ENCODE measurements at places on chromosomes 3 and 15.
A peak's percentile ranks its signal among the peaks of the same experiment; 100 is the strongest.

DNA sequence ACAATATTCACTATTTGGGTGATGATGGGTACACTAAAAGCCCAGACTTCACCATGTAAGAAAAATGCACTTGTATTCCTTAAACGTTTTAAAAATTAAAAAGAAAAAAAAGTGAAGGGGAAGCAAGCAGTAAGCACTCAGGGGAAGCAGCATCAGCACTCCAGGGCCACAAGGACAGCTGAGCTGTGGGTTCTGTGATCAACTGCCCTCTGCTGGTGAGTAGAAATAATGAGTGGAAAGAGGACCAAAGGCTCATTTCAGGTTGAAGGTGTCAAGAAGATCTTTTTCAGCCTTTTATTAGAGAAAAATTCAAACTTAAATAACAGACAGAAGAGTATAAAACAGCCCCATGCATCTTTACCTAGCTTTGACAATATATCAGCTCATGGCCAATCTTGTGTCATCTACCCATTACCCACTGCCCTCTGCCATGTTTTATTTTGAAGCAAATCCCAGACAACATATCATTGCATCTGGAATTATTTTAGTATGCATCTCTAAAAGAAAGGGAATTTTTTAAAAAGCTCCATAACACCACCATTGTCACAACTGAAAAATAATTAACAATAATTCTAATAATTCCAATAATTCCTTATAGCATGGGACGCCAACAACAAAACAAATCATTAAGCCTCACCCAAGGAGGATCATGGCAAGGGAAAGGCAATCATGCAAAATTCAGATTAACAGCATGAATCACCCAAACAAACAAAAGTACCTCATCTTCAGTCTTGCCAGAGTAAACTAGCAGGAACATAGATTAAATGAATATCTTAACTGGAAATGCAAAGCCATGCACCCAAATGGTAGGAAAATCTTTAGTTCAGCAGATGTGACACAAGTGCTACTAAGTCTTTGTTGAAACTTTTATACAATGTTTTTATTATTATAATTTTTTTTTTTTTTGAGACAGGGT lies 42.5 kb downstream of the TAMM41 start:
- peak; percentile 32 for DNase-seq

DNA sequence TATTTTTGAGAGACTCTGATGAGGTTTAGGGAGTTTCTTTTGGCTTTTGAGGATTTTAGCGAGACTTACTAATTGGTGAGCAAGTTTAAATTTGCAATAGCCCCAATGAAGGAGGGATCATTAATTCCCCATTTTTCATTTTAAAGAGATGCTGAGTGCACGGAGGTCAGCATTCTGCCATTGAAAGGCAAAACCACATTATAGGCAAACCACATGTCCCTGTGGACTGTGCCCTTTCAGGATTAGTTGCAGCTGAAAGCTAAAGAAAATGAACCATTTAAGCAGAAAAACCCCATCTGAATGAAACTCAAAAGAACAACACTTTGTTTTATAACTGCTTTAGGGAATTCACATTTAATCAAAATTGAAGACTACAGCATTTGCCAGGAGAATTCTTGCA lies 246.5 kb downstream of the PDZRN3 start:
- DNase-seq, result no peak

- DNase-seq, result no peak
These were observed 125.3 kb downstream of the MYRIP start for GRCh38 chr3:39934696-39935095.

GRCh38 chr3:98784666-98785600 lies 21.8 kb downstream of the ST3GAL6 start:
- DNase-seq, result no peak

- no peak for DNase-seq
These were observed 258.3 kb upstream of the ICE2 start for GRCh38 chr15:60737217-60737616.

DNA sequence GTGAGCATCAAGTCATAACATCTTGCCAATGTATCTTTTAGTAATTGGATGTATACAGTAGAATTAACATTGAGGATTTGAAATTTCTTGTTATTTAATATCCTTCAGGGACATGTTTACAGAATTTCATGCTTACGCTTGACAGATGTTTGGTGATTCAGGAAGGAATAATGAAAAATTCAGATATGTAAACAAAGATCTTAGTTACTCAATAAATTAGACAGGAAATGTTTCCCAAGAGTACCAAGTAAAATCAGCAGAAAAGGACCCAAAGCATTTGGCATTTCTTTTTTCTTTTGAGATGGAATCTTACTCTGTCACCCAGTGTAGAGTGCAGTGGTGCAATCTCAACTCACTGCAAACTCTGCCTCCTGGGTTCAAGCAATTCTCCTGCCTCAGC lies 4.7 kb upstream of the COL6A5 start:
- DNase-seq, result no peak

GRCh38 chr3:29693863-29694262 lies 413.0 kb downstream of the RBMS3 start:
- no peak for DNase-seq

DNA sequence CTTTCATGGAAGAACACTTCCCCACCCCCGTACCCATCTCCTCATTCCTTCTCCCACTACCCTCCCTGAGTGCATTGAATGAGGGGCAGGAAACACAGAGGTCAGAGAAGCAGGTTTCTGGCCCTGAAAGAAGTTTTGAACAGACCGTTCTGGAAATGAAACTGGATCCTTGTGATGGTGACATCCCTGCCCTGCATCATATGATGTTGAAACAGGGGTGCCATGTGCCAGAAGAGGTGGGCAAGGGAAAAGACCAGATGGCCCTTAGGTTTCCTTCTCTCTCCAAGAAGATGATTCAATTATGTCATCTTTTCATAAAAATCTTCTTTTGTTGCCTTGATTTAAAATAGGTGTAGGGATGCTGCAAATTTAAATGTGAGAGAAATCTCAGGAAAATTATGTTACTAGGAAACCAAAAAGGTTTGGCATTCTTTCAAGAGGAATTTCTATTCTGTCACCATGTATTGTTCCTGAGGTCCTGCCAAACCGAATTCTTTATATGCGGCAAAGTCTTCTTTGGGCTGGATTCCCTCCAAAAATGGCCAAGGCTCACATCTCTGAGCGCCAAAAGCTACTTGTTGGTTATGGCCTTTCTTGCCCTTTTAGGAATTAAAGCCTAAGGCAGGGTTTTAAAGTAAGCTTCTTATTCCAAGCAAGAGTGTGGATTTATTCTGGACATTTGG lies 19.9 kb upstream of the TNFAIP8L3 start:
- no peak for DNase-seq

DNA sequence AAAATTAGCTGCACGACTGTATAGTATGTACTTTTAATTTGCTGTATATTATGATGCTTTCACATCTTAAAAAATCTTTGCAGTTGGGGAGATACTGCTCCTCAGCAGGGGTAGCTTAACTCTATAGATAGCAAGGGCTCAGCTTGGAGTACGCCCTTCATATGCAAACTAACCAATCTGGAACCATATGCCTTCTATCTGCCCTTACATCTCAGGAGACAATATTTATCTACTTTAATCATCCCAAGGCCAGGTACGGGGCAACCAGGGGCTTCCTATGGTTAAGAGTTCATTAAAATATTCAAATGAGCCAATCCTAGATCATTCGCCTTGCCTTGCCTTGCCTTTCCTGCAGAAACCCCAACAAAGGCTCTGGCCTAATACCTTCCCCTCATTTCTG lies 204.1 kb upstream of the ZBTB20 start:
- no peak for DNase-seq

- DNase-seq, result no peak
These were observed 1.0 kb downstream of the XYLB start for GRCh38 chr3:38347421-38348200.

DNA sequence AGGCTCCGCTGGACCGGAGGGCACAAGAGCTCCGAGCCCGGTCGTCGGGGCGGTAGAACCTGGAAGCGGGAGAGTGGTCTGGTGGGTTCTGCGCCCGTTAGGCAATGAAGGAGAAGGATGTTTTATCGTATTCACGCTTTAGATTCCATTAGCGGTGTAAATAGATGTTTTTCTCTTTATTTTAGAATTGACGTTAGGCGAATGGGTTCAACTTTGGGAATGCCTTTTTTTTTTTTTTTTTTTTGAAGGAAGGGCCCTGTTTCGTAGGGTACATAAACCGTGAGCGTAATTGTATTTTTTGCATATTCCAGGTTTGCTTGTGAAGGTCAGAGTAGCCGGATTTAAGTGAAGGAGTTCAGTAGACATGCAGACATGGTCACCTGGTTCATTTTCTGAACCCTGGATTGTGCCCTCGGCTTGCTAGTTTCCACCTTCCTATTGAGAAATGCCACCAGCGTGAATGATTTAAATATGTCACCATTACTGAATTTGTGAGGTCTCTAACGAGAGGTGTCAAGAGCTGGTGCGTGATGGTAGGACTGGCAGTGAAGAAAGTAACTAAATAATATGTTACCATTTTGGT lies 808 bp downstream of the RBM6 start:
- DNase-seq, result no peak

DNA sequence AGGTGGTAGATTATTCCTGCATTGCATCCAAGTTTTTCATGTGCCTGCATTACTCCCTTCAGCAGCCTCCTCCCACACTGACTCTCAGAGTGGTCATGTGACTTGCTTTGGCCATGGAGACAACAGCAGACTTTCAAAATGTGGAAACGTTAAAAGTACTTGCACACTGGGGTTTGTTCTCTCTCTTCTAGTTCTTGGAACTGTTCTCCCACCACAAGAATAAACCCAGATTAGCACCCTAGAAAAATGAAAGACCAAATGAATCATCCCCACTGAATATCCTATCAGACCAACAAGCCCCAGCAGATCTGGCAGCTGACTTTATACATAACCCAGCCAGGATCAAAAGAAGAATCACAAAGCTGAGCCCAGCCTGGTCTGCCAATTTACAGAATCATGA lies 398.5 kb downstream of the VPS13C start:
- no peak for DNase-seq

DNA sequence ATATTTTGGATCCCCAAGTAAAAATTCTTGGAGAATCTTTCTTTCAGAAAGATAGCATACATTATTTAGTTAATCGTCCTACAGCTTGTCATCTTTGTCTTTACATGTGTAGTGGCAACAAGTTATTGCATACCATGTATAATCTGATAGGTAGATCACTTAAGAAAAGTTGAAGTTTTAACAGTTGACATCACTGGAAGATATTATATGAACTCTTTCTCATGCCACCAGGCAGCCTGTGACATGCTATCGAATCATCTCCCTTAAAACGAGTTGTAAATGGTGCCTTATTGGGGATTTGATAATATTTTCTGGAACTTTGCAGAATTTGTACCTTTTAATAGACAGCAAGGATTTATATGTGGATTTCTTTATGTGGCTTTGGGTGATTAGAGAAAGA lies 8.7 kb downstream of the U2SURP start:
- no peak for DNase-seq

DNA sequence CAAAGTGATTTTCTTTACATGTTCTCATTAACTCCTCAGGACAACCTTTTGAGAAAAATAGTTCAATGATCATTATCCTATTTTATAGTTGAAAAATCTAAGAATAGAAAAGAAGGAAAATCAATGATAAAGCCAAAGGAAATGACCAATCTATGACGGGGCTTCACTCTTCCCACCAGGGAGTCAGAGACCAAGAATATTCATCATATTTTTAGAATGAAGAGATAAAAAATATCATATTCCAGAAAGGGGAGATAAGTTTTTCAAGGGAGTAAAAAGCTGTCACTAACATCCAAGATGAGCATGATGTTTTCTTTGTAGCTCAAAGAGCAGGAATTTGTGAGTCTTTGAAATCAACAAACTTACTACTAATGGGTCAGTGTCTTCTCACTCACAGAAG lies 71.5 kb upstream of the LPP start:
- DNase-seq, result no peak

DNA sequence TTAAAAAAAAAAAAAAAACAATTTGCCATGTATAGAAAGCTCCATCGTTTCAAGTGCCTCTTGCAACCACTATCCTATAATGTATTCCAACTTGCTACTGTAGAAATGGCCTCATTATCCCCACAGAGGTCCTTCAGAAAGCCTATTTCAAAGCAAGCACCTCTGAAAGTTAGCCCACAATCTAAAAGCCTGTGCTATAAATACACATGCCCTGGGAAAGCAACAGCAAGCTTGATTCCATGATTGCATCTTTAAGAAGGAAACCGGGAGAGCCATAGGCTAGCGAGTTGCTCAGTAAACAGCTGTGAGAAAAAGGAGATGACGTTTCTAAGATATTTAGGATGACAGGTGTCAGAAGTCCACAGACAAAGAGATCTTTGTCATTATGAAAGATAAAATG lies 28.3 kb downstream of the TAFA4 start:
- no peak for DNase-seq

GRCh38 chr15:68275165-68275746 lies 2.3 kb upstream of the FEM1B start:
- DNase-seq, result no peak

- DNase-seq, result peak; percentile 24
These were observed 10.8 kb upstream of the RASA2 start for GRCh38 chr3:141476033-141476432.

DNA sequence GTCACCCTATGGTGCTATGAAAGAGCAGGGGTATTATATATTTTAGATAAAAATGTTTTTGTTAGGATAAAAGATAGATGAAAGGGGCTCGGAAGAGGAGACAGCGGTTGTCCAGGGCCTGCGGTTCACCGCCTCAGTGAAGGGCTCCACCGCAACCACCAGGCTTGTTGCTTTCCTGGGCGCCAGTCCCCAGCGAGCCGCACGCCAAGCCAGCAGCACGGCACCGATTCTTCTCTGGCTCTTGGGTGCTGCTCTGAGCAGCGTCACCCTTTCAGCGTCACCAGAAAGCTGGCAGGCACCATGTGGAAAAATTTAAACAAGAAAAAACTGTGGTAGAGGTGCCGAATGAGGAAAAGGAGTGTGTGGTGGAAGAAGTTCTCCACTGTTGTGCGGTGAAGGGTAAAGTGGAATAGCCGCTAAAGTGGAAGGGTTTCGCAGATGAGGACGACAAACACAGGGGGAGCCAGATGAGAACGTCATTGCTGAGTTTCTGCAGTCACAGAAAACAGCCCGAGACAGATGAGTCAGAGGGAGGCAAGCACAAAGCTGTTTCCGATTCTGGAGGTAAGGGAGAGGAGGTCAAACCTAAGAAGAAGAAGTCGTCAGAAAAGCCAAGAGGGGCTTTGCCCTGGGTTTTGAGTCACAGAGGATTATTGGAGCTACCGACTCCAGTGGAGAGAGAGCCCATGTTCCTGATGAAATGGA lies 569.2 kb downstream of the ZBBX start:
- no peak for DNase-seq

DNA sequence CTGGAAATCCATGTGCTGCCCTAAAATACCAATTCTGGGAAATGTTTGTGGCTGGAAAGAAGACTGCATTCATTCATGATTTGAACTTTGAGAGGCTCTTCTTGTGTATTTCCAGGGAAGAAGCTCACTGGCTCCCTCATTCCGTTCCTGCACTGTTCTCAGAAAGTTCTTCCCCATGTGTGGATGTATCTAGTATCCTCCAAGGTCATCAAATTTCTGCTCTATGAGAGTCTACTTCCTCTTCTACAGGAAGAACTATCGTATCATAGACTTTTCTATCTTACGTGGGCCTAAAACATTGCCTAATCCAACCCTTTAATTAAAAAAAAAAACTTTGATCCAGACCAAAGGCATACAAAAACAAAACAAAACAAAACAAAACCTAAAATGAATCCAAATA lies 2.9 kb downstream of the CCR3 start:
- DNase-seq, result no peak

All from CD8-positive, alpha-beta memory T cell (primary cell).